ENCODE measurements at places on chromosomes 1 and 21.

DNA sequence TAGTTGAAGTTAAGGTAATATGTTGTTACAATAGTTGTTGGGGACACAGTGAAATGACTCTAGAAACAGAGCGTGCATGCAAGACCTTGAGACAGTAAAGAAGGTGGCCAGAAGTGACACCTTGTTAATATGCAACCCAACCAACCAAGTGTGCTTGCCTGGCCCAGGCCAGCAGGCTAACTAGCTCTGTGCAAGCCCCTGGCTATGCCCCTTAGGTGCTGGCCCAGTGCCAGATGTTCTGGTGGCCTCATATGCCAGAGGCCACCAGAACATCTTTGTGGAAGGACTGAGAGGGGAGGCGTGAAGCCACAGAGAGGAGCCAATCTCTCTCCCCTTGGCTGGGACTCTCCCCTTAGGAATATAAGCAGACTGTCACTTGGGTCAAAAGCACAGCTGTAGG is 111.2 kb upstream of the JUN start:
- DNase-seq: no peak

DNA sequence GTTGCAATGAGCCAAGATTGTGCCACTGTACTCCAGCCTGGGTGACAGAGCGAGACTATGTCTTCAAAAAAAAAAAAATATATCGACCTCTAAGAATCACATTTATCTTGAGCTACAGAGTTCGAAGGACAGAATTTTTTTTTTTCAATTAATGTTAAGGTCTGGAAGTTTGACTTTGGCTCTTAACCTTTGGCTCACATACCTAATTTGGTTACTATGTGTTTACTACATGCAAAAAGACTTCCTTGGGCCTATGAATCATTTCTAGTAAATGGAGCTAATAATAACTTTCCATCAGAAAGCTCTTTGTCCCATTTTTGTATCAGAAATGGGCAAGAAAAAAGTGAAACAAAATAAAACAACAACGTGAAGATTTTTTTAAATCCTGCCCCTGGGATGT is 351.2 kb downstream of the SMYD3 start:
- DNase-seq: no peak

GRCh38 chr21:38240129-38240528 is 16.7 kb upstream of the KCNJ15 start:
- DNase-seq: no peak

DNA sequence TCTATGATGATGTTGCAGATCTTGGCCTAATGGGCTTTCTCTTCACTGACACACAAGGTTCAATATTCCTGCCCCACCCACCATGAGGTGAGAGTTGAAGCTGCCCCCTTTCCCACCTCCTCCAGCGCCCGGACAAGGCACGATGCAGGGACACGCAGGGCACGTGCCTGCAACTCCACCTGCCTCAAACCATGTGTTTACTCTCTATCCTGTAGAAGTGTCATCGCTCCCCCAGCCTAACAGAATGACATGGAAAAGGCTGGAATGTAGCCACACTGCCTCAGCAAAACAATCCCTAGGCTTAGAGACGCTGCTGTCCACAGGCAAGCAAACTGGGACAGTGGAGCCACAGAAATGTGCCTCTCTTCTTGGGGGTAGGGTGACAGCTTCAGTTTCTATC is 92.9 kb upstream of the SOD1 start:
- no peak for DNase-seq

DNA sequence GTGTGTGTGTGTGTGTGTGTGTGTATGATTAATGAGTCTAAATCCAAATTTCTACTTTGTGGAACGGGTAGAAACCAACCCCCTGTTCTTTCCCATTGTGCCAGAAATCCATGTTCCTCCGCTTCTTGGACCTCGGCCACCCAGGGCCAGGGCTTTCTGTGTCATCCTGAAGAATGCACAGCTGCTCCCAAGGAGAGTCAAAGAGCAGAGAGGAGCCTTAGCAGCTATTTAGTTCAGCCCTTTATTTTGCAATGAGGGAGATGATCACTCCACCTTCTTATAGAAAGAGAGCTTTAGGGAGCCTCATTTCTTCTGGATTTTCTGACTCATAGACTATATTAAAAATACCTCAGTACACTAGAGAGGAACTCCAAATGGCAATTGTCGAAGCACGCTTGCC is 489.3 kb upstream of the VAMP3 start:
- DNase-seq: no peak

DNA sequence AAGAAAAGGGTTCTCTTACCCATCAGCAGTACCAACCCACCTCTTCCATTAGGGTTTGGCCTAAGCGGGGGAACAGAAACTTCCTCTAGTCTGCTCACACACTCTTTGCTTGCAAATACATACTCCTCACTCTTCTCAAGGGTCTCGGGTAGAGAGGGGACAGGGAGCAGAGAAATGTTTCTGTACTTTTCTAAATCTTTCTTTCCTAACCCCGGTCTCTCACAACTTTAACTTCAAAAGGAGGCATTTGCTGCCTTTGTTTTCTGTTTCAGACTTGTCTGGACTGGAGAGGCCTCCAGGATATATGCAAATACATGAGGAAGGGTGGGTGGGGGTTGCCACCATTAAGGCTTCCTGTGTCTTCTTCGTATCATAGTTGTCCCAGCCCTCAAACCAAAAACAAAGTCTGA is 10.5 kb upstream of the LAX1 start:
- DNase-seq: no peak

DNA sequence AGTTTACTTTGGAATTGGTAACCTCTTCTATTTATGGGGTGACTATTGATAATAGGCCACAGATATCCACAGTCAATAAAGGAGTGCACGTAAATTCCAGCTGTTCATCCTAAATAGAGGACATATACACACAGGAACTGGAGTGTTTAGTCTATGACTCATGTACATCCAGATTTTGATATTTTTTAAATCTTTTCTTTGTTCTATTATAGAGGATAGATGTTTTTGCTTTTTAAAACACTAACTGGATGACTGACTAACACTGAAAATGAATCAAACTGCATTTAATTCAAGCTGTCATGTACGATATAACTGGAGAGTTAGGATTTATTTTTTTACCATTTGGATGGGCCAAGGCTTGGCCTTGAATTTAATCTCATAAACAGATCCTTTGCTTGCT is 45.9 kb downstream of the RGL1 start:
- no peak for DNase-seq

DNA sequence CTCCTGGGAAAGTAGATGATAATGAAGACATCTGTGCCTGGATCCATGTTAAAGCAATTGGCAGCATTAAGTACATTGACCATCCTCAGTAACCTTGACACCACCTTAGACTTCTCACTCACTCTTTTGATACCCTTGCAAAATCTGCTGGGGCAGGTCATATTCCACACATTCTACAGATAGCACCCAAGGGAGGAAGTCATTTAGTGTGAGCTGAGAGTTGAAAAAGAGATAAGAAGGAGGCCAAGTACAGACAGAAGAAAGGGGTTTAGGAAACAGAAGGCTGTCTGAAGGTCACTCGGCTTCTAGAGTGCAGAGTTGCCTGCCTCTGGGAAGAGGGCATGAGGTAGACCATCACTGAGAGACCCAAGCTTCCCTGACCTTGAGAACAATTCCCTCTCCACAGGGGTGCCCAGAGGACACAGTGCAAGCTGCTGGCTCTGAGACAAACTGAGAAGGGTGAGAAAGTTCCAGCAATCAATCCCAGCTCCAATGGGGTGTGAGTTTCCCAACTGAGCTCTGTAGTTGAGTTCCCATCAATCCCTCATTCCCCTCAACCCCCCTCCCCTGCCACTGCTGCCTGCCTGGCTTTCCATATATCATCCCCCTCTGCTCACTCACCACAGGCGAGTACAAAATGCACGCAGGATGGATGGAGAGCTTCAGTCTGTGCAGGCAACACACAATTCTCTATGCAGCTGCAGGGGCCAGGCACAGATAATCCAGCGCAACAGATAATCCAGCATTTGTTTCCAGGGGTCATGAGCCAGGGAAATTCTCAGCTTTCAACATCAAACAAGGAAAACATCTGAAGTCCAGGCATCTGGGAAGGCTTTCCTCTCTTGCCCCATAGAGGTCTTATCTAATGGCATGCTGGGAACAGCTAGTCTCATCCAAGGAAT is 7.4 kb upstream of the MOB3C start:
- no peak for DNase-seq

DNA sequence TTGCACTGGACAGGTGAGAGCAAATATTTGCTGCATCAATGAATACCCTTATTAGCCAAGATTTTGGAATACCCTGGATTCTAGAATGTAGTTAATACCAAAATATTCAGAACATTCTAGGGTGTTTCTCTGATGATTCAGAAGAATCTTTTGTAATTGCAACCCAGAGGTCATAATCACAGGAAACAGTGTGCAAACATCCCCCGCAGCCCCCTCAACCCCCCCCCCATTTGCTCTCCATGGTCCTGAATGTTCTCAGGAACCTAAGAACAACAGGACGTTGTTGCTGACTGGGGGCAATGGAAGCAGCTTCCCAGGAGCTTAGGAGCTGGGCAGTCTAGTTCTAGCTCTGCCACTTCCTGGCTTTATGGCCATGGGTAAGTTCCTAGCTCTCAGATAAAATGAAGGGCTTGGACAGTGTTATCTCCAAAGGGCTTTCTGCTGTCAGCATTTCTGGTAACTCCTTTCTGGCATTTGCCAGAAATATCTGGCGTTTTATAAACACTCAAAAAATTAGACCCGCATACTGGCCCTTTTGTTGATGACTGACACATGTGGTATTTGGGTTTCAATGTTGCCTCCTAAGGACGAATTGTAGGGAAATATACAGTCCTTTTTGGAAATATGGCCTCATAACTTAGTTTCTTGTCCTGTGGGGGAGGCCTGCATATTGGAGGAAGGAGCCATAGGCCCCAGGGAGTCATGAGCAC is 178.6 kb downstream of the RRAGC start:
- no peak for DNase-seq

DNA sequence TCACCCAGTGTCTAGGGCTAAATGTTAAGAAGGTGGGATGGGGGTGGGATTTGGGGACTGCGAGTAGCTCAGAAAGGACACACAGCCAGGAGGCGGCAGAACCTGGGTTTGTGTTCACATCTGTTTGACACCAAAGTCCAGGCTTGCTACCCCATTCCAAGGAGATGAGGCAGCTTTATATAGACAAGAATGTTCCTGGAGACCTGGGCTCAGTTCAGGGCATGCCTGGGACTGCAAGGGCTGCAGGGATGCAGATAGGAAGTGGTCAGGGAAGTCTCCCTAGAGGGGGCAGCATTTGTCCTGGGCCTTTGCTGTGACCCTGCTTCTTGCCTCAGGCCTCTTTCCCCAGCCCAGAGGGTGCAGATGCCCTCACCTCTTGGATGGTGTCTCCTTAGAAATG is 16.3 kb downstream of the PADI3 start:
- no peak for DNase-seq

DNA sequence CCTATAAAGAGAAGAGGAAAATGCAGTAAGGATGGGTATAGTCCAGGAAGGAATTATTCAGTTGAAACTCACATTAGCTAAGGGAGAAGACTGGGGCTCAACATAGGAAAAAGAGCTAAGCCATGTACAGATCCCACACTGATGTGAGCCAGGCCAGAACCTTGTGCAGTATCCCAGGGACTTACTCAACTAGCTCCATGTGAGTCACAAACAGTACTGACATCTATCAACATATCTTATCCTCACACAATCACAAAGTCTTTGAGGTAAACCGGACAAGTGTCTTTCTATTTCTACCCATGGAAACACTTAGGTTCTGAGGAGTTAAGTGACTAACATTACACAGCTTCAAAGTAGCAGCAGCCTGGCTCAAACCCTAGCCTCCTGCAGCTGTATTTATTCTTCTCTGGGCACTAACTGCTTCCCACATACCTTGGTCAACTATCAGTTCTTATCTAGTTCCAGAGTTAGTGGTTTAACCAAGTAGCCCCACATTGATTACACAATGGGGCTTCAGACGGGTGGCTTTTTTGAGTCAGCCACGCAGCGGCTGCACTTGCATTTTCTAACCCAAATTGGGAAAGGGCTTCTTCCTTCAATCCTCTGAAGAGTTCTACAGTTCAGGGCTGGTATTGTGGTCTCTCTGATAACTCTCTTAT is 9.5 kb downstream of the CD5L start:
- DNase-seq: no peak

GRCh38 chr1:17682400-17682799 is 72.7 kb upstream of the ACTL8 start:
- no peak for DNase-seq

GRCh38 chr1:26721669-26722355 is 26.0 kb downstream of the ARID1A start:
- DNase-seq: no peak

- DNase-seq: no peak
Measured at GRCh38 chr1:111603979-111604378, 15.6 kb upstream of the RAP1A start.

Data from epithelial cell of prostate (primary cell).